NCI-H187 treated with DMSO at 0.1 percent for 48 hours (cell line): ENCODE measurements at places on chromosomes 4 and X.

DNA sequence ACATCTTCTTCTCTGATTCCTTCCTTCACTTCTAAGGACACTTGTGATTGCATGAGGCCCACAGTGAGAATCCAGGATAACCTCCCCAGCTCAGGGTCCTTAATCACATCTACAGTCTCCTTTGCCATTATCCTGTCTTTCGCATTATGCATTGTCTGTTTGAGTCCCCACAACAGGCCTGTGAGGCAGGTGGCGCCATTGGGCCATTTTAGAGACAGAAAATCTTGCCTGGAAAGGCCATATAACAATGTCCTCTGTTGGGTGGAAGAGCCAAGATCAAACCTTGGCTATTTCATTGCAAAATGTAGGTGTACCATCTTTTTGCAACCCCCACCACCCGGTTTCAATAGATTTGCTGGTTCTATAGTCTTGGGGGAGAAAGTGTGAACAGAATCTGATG is 11.8 kb upstream of the DCUN1D4 start:
- no peak for DNase-seq

GRCh38 chr4:1882850-1883271 is 11.7 kb downstream of the NSD2 start:
- no peak for DNase-seq

DNA sequence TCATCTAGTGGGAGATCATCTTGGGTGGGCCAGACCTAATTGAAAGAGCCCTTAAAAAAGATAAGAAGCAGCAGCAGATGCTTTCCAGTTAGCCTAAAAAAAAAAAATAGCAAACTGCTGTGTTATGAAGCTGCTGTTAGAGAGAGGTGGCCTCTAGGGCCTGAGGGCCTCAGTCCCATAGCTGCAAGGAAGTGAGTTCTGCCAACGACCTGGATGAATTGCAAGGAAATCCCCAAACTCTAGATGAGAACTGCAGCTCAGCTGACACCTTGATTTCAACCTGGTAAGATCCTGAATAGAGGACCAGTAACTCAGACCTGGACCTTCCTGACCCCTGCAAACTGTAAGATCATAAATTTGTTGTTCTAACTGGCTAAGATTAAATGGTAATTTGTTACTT is 275.2 kb downstream of the TENM3 start:
- DNase-seq: no peak

DNA sequence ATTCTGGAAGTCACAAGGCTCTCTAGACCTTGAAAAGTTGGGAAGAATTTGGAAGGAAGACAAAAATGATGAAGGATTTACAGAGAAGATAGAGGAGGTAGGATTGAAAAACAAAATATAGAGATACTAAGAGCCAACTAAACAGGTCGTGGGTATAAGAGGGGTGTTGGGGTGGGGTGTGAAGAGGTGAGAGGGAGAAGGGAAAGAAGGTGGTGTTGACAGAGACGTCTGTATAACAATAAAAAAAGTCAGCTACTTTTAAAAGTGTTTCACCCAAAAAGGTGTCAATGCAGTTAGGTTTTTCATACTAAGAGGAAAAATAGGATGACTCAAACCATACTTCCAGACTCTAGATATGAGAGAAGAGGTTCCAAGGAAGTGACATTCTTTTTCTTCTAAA is 33.0 kb upstream of the MAP3K15 start:
- DNase-seq: no peak
